ENCODE measurements at places on chromosomes 4 and X. TPM values are rescaled to one million over a fixed set of nuclear protein-coding genes. Genes with fewer than 3 reads are reported as not detected.

Gene HELQ
- total RNA-seq: 44.8 TPM

Gene DCTD
- total RNA-seq: 111 TPM

Gene KIT
- total RNA-seq: 0.49 TPM

Gene MMRN1
- 0.45 TPM for total RNA-seq

Gene NHS
- total RNA-seq: 11.6 TPM

Gene HTR2C
- not detected for total RNA-seq

Gene POLN
- 3.7 TPM for total RNA-seq

Gene PCYT1B
- 0.74 TPM for total RNA-seq

Gene NAT8L
- 0.09 TPM for total RNA-seq

Gene DMRTC1
- total RNA-seq: not detected

Gene ASB12
- total RNA-seq: not detected

Gene XAGE2
- not detected for total RNA-seq

Gene FDCSP
- not detected for total RNA-seq

Gene SLC6A8
- total RNA-seq: 8.8 TPM

Gene NDP
- total RNA-seq: 0.41 TPM

Gene ADAMTS3
- 5.0 TPM for total RNA-seq

Gene MAGEE1
- total RNA-seq: 2.5 TPM

Gene TLR1
- total RNA-seq: 3.2 TPM

Gene GABRQ
- total RNA-seq: not detected

Gene TMEM150C
- 1.9 TPM for total RNA-seq

Gene LUZP4
- not detected for total RNA-seq

Gene PDK3
- 2.9 TPM for total RNA-seq

Gene CXorf49
- total RNA-seq: not detected

Gene FAM184B
- not detected for total RNA-seq

Gene YY2
- 0.16 TPM for total RNA-seq

Measured in fibroblast of the aortic adventitia (primary cell).